ENCODE measurements at places on chromosomes 3 and 15. TPM values are rescaled to one million over a fixed set of nuclear protein-coding genes. Genes with fewer than 3 reads are reported as not detected.

Gene DNASE1L3
- 0.54 TPM for total RNA-seq

Gene SLC27A2
- 49.8 TPM for total RNA-seq

Gene GOLGA6D
- total RNA-seq = under 0.01 TPM

DNA sequence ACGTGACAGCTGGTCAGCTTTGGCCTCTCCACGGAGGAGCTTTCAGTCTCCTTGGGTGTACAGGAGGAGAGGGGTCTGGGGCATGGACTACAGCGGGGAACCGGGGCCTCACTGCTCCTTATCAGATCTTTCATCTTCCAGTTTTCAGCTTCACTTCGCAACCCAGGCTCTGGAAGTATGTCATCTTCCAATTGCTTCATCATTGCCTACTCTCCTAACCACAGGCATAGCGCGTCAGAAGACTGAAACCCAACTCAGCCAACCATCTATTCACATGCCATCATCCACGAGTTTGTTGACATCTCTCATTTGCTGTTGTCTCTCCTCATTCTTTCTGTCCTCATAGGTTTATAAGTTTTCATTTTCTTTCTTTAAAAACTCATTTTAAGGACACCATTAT lies 119.5 kb downstream of the MYLK start:
- DNase-seq = no peak

DNA sequence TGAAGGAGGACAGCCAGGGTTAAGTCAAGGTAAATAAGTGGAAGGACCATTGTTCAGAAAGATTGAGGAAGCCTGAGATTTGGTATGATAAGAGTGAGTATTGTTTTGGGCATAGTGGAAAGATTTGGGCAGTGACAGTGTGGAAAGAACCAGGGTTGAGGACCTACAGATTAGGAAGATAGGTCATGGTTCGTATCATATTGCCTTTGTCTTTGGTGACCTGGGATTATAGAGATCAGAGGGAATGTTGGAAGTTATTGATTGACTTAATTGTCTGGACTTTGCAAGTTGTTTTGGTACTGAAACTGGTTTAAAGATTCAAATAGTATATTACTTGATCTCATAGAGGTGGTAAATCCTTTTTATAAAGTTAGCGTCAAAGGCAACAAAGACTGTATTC lies 23.1 kb upstream of the MGA start:
- DNase-seq = no peak

DNA sequence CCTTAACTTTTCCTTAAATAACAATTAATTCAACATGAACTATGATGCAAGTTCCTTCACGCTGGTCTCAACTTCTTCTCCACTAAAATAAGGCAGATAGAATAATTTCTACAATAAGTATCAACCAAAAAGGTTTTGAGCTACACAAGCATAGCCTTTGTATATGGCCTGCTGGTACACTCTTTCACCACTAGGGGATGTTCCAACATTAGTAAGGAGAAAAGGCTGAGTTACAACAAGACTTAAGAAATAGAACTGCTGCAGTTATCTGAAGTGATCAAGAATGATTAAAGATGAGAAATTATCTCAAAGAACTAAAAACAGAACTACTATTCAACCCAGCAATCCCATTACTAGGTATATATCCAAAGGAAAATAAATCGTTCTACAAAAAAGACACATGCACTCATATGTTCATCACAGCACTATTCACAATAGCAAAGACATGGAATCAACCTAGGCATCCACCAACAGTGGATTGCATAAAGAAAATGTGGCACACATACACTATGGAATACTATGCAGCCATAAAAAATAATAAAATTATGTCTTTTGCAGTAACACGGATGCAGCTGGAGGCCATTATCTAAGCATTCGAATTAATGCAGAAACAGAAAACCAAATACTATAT lies 14.4 kb downstream of the ATP13A3 start:
- peak; percentile 49 for DNase-seq

DNA sequence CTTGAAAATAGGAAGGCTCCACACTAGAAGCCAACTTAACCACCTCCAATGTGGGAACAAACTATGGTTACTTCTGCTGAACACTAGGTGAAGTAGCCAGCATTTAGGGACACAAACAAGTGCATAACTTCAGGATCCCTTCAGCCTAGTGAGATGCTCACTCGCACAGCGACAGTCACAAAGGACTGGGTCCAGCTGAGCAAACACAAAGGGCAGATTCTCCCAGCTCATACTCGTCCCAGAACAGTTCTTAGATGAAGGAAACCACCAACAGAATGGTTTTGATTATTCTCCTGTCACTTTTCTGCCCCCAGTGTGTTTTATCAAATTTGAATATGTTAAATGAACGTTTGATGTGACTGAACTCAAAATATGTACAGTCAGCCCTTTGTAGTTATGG lies 201.6 kb downstream of the KCNAB1 start:
- DNase-seq = no peak

DNA sequence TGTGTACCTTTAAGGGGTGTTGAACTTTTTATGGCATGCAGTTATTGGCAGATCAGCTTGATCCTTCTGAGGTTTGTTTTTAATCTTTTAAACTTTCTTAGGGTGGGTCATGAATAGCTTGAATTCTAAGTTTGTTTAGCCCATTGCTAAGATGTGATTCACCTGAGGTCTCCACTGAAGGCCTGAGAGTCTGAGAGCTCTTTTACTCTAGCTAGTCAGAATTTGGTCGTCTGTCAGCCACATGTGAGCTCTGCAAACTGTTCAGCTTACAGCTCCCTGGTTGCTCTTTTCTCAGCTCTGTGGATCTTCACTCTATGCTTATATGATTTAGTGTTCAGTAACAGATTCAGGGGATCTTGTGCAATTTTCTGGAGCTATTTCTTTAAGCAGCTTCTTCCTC lies 161.3 kb downstream of the ABHD5 start:
- no peak for DNase-seq

DNA sequence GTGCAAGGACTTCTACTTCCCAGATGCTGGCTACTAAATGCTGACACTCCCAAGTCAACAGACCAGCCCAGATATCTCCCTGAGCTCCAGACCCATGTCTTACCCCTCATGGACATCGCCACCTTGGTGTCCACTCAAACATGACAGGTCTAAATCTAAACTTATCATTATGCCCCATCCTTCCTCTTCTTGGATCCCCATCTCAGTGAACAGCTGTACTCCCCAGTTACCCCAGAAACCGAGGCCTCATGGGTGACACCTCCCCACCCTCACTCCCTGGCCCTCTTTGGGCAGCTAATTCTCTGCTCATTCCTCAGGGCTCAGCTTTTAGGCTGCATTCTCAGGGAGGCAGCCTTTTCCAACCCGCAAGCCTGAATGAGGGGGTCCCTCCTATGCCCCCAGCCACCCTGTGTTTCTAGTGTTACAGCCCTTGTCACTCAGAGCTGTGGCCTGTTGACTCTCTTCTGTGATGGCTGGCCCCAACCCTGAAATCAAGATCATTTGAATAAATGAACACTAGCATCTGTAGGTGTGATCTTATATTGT lies 5.4 kb downstream of the EHD4 start:
- DNase-seq = no peak

- DNase-seq = no peak
Measured at GRCh38 chr3:169362301-169362700, 301.2 kb downstream of the MECOM start.

GRCh38 chr3:71225951-71226564 lies 357.5 kb downstream of the FOXP1 start:
- DNase-seq = no peak

DNA sequence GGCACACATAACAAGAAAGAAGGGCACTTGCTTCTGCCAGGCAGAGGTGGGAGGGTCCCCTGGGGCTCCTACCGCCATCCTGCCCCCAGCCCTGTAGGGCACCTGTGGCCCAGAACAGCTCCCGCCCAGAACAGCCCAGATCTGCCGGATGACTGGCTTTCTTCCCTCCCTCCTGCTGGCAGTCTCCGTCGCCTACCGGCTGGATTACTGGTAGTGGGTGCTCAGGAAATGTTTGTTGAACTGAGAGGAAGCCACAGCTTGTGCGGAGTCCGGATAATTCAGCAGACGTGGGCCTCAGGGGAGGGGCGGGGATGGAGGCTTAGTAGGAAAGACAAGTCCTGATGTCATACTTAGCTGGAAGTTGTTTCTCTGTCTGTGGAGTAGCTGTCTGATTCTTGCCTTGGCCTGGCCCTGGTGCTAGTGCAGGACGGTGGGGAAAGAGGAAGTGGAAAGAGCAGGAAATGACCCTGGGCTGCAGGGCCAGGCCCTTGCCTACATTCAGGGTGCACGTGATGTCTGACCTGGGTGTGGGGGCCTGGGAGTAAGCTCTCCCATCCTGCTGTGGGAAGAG lies 6.7 kb downstream of the CCDC9B start:
- no peak for DNase-seq

DNA sequence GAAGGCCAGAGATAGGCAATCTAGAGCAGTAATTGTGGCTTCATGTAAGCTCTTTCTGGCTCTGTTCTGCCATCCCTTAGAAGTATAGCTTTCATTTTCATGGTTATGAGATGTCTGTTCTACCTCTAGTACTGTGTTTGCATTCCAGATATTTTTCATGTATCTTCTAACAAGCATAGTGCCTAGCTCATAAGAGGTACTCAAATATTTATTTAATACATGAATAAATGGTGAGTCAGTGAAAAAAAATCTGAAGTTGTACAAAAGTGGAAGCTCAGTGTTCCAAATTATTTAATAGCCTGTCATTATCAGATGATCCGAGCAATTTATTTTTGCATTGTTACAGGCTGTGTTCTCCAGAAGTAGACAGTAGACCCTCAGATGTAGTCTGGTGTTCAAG lies 64.3 kb downstream of the OXSM start:
- no peak for DNase-seq

DNA sequence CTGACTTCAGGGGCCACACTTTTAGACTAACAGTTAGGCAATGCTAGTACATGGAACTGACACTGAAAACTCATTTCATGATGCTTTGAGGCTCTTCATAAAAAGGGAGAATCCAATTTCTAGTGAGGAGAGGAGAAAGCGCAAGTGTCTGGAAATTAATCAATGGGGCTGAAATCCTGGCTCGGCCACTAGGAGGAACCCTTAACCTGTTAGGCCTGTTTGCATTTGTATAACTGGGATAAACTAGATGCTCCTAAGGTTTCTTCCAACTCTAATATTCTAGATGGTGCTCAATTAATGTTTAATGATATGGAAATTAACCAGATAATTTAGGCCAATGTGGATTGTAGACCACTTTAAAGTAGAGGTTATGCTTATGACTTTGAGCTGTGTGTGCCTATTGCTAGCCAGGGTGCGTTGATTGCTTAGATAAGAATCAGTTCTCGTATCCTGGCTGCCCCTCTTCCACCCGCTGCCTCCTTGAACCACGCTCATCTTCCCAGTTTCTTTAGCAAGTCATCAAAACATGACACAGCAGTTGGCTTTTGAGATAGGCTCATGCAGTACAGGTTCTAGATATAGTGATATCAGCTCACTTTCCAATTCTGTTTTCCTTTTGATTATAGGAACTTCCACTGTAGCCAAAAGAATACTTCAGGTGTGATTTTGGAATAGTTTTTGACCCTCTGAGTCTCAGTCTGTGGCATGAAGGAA lies 16.8 kb upstream of the CRBN start:
- DNase-seq = no peak
